ENCODE measurements at places on chromosomes 12 and 14.

DNA sequence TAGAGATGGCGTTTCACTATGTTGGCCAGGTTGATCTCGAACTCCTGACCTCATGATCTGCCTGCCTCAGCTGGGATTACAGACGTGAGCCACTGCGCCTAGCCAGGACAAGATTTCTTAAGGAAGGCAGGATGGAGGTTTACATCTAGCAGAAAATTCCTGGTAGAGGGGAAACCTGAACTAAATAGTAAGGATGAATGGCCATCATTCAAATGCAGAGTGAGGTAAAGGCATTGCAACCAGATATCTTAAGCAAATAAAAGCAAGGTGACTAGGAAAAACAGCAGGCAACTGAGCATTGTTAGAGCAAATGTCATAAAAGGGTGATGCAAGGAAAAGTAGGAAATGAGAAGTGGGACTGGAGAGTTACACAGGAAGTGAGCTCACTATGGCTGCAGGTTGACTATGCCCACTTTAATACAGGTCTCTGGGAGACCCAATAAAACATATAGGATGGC is 133.0 kb downstream of the SOX5 start:
- no peak for DNase-seq

- no peak for DNase-seq
These were observed 2.8 kb upstream of the CCDC196 start for GRCh38 chr14:66483322-66483721.

DNA sequence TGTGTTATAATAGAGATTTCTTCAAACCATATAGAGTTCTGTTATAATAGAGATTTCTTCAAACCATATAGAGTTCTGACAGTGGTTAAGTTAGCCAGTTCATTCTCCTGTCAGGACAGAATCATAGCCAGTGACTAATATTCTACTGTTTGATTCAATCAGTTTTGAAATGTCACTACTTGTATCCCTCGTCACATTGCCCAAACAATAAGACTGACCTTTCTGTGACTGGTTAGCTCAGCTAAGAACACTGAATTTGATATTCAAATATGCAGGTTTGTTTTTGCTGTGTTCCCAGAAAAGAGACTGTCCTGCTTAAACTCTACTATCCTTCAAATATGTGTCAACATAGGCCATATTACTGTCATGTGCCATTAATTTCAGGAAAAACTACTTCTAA is 74.4 kb downstream of the ALG10B start:
- no peak for DNase-seq

- DNase-seq: no peak
These were observed 2.4 kb upstream of the PDE6H start for GRCh38 chr12:14970473-14970872.

GRCh38 chr14:93832665-93833064 is 44.4 kb upstream of the PRIMA1 start:
- no peak for DNase-seq

- DNase-seq: no peak
These were observed 101.5 kb downstream of the HELB start for GRCh38 chr12:66403746-66404145.

- no peak for DNase-seq
These were observed 213.7 kb upstream of the DCN start for GRCh38 chr12:91396293-91396692.

- no peak for DNase-seq
These were observed 12.4 kb upstream of the PPP2R5E start for GRCh38 chr14:63555572-63555971.
